Foreskin melanocyte (primary cell): ENCODE measurements at places on chromosomes 1 and 21.
A peak's percentile ranks its signal among the peaks of the same experiment; 100 is the strongest.

DNA sequence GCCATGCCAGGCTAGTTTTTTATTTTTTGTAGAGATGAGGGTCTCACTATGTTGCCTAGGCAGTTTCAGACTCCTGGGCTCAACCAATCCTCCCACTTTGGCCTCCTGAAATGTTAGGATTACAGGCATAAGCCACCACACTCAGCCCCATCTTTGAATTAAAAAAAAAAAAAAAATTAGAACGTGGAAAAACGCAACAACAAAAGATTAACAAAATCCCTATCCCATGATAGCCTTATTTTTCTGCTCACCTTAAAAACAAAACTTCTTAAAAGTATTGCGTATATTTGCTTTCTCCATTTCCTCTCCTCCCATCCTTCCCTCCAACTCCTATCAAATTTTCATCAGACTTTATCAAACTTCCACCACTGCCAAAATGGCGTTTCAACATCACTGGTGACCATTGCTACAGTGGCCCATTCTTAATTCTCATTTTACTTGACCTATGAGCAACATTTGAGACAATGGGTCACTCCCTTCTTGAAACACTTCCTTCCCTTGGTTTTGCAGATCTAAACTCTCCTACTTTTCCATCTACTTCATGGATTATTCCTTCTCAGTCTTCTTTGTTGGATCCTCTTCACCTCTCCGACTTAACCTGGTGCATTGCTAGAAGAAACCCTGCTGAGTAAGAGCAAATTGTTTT is 579 bp upstream of the ZNF684 start:
- DNase-seq = no peak

GRCh38 chr1:70627910-70628309 is 216.8 kb downstream of the CTH start:
- DNase-seq = no peak

DNA sequence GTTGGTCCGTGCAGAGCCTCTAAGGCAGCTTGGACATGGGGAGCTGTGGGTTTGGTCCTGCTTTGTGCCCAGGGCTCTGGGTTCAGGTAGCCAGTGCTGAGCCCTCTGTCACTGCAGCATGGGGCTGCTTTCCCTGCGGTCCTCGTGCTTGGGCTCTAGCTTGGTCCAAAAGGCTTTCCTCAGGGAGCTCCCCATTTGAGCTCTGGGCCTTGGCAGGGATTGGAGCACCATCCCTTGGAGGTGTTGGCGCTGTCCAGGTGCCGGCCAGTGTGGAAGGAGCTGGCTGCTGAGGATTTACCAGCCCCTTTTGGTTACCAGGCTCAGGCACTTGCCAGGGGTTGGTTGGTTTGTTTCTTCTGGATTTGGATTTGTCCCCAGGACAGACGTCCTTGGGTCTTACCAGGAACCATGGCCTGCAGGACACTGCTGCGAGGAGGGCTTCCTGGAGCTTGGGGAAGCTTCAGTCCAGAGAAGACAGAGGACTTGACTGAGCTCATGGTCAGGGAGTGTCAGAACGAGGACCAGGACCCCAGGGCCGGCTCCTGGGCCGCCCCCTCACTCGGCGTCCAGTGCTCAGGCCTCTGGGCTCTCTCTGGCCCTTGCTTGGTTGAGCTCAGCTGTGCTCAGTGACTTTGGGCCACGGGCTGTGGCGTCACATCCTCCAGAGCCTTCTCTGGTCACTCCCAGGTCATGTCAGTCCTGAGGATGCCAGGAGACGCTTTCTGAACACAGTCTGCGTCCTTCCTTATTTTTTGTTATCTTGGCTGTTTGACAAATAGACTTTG is 224.7 kb downstream of the CAMTA1 start:
- no peak for DNase-seq

DNA sequence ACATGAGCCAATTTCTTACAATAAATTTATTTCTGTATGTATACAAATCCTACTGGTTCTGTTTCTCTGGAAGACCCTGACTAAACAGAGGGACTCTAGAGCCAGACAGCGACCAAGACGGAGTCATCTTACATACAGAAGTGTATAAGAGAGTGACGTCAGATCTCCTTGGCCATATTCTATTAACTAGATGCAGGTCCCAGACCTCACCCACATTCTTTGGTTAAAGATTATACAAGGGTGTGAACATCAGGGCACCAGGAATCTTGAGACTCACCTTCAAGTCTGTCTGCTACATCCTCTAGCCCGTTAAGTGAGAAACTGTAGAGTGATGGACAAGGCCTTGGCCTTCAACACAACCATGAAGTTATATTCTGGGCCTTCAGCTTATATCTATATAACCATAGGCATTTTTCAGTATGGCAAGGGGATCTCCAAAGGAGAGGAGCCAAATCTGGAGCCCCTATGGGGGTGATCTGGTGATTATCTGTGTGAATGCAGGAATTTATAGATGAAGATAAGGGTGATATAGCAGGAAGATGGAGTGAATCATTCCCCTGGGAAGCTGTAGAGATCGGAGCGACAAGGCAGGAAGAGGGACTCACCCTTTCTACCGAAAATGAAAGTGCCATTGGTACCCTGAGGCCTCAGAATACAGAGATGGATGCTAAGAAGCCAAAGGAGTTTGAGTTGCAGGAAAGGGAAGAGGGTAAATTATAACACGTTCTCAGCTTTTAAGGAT is 83.9 kb downstream of the ADAMTS1 start:
- no peak for DNase-seq

DNA sequence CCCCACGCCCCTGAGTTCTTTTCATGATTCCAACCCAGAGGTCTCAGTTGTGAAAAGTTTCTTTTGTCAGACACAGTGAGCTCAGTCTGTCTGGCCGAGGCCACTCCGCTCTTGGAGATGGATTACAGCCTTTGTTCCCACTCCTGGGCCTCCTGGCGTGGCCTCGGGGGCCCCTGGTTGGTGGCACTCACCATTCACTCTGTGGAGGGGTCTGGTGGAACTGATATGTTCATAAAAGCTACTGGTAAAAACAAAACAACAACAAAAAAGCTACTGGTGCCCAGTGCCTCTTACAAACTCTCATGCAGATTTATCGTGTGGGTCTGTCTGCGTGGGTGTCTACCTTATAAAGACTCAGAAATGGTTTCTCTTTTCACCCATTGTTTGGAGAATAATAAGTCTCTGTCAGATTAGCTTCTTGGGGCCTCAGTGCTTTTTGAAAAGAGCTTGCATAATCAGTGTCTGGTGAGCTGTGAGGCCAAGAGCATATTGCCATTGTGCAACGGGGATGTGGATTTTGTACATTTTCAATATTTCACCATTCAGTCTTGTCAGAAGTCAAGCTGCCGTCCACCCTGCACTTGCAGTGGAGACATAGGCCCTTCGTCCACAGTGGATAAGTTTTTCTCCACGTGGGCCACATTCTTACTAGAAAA is 86.7 kb downstream of the GALNT2 start:
- peak; percentile 61 for DNase-seq

DNA sequence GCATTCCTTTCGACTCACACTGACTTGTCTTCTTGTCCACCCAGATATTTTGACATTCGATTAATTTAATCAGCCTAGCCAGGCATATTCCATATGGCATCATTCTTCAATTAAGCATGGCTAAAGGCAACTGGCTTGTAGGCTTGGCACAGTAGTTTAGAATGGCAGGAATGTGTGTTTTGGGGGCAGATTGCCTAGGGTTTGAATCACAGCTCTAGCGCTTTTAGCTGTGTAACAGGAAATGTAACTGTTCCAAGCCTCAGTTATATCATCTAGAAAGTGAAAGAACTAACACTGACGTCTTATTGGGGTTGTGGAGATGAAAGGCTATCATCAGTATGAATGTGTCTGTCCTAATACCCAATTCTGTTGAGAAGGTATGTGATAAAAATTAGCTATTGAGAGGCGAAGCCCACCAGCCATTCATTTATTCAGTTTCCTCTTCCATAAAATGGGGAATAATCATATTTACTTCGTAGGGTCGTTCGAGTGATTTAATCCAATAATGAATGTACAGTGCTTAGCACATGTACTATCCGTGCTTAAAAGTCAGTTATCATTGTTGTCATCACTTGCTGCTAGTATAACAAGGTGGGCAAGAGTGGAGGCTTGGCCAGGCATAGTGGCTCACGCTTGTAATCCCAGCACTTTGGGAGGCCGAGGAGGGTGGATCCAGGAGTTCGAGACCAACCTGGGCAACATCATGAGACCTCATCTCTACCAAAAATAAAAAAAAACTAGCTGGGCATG is 41.6 kb upstream of the GRHL3 start:
- DNase-seq = peak; percentile 26

GRCh38 chr1:202199040-202199889 is 5.7 kb downstream of the LGR6 start:
- DNase-seq = no peak

DNA sequence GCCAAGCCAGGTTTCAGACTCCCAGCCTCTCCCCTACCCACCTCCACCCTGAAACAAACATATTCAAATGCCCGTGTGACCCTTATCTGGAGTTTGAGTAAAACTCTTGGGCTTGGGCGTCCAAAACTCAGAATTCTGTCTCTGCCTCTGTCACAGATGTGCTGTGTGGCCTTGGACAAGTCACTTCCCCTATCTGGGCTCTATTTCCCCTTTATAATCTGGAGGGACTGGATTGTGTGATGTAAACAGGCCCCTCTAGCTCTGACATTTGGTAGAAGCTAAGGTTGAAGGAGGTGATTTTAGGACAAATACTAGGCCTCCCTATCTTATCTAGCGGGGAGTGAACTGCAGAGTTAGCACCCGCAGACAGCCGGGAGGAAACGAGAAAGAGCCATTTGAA is 67.5 kb downstream of the IGSF21 start:
- DNase-seq = no peak

DNA sequence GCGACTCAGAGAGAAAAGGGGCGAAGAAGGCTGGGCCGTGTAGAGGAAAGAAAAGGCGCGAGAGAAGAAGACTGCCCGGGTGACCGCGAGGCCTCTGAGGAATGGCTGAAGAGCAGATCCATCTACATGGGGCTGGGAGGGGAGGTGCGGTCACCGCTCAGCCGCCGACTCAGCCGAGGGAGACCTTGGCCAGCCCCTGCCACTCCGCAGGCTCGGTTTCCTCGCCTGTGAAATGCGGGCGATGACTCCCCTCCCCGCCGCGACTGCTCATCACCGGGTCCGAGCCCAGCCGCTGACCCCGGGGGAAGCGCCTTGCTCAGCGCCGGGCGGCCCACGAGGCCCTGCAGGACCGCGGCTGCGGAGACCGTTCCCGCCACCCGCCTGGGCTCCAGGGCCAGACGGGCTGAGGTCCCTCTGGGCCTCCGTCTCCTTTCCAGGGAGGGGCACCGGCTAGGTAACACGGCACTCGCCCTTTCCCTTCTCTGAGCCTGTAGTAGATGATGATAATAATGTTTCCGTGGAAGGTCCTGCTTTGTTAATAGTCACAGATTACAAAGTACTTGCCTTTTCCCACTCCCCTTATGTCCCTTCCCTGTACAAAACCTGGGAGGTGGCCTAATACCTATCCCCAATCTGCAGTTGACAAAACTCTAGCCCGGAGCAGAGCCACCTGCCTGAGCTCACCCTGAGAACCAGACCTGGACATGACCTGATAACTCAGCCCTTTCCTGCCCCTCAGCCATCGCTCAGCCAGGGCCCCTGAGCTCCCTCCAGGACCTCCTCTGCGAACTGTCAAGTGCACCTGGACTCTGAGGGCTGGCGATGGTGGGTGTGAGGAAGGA is 1.6 kb upstream of the BSND start:
- DNase-seq = no peak
